Neural crest cell (in vitro differentiated cells): ENCODE measurements at places on chromosomes 7 and 10. TPM values are rescaled to one million over a fixed set of nuclear protein-coding genes. Genes with fewer than 3 reads are reported as not detected.

The PON3 gene
- total RNA-seq = not detected in 2 replicates

The C10orf95 gene
- 0.21 and 0.27 TPM in 2 replicates for total RNA-seq

The LBX1 gene
- total RNA-seq = 1.0 and 1.1 TPM in 2 replicates

The EN2 gene
- 7.2 and 8.2 TPM in 2 replicates for total RNA-seq

The MGAM2 gene
- 0.07 TPM in 2 replicates for total RNA-seq

The GALNT17 gene
- total RNA-seq = 10.4 and 11.0 TPM in 2 replicates

The CAV1 gene
- 3.7 and 5.3 TPM in 2 replicates for total RNA-seq

The STEAP4 gene
- total RNA-seq = not detected in 2 replicates

The HYAL4 gene
- total RNA-seq = not detected in 2 replicates

The GBX1 gene
- total RNA-seq = 2.0 and 2.4 TPM in 2 replicates

The HABP2 gene
- not detected in 2 replicates for total RNA-seq

The LCOR gene
- total RNA-seq = 53.0 and 54.4 TPM in 2 replicates

The IFIT1B gene
- not detected in 2 replicates for total RNA-seq

The STARD3NL gene
- total RNA-seq = 61.5 and 62.4 TPM in 2 replicates

The LDB3 gene
- total RNA-seq = 0.56 and 1.0 TPM in 2 replicates

The TRIM50 gene
- not detected in 2 replicates for total RNA-seq

The PAX4 gene
- total RNA-seq = not detected in 2 replicates

GRCh38 chr7:143202161-143202560 lies 18.9 kb downstream of the TAS2R39 start:
- no peak for DNase-seq

DNA sequence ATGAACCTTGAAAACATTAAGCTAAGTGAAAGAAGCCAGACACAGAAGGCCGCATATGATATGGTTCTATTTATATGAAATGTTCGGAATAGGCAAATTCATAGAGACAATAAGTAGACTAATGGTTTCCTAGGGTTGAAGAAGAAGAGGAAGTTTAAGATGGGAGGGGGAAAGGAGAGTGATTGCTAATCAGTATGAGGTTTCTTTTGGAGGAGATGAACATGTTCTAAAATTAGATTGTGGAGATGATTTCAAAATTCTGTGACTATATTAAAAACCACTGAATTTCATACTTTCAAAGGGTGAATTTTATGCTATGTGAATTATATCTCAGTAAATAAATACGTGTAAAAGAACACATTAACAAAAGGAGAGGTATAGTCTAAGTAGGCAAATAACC lies 176.4 kb upstream of the HPS1 start:
- DNase-seq = no peak

DNA sequence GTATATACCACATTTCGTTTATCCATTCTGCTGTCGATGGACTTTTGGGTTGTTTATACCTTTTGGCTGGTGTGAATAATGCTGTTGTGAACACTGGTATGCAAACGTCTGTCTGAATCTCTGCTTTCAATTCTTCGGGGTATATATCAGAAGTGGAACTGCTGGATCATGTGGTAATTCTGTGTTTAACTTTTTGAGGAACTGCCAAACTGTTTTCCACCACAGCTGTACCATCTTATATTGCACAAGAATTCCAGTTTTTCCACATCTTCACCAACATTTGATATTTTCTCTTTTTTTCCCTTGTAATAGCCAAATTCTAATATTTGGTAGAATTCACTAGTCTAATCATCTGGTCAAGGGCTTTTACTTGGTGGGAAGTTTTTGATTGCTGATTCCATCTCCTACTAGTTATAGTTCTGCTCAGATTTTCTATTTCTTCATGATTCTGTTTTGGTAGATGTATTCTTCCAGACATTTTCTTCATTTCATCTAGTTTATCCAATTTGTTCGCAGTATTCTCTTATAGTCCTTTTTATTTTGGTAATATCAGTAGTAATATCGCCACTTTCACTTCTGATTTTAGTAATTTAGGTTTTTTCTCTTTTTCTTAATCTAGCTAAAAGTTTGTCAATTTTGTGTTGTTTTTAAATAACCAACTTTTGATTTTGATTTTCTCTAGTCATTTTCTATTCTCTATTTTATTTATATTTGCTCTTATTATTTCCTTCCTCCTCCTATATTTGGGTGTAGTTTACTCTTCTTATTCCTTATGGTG lies 271.2 kb downstream of the ZEB1 start:
- no peak for DNase-seq

DNA sequence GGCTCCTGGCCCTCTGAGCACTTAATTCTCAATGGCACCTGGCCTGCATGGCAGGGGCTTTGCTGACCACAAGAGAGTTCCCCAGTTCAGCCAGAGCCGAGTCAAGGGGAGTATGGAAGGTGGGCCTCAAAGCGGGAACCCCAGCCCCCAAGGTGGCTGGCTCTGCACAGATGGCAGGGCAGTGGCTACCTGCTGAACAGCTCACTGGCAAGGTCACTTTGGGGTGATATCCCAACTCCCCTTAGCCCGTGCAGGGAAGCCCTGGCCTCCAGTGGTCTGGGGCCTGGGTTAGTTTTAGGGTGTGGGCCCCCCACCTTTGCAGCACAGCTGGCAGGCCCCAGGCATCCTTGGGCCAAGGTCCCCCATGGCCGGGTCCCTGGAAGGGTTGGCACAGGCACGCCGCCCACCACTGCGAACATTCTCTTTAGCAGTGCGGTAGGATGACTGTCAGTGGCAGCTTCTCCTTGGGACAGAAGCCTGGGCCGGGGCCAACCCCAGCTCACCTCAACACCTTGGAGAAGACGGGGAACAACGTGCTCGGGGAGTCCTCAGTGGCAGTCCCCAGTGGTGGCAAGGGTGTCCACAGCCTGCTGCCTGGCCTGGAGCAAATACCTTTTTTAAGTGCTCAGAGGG lies 36.8 kb downstream of the PPIF start:
- peak; percentile 1 for DNase-seq

DNA sequence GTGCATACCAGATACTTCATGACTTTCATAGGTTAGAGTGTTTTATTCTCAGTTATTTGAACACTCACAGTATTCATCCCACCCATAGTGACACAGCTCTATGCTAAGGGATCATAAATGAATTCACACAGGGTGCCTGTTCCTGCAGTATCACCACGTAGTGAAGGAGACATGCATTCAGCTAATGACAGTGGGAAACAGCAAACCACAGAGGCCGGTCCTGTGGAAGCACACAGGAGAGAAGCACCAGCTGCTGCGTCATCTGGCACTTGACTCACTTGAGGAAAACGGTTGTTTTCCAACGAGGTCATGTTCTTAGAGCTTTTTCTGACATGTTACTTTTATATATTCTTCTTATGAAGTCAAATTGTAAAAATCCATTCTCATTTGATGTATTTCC lies 73.0 kb downstream of the UBE3C start:
- no peak for DNase-seq

- DNase-seq = no peak
Measured at GRCh38 chr10:128879441-128880140, 587.5 kb upstream of the MGMT start.

- DNase-seq = no peak
Measured at GRCh38 chr10:71419002-71419540, 22.4 kb downstream of the CDH23 start.

- no peak for DNase-seq
Measured at GRCh38 chr7:16626388-16626787, 19.2 kb downstream of the ANKMY2 start.

DNA sequence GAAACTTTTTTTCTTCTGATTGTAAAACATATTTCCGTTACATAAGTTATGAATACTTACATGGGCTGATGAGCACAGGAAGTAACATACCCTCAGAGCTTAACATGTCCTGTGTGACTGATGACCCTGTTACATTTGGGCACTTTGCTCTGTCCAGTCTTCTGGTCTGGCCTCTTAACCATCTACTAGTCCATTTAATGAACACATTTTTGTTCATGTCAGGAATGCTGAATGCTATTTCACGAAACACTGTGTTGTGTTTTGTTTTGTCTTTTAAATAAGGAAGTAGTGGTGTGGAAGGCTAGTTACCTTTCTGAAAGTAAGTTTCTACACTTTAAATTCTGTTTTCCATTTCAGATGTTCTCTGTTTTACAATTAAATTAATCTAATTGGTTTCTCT lies 77.7 kb downstream of the RBM33 start:
- DNase-seq = no peak

- no peak for DNase-seq
Measured at GRCh38 chr10:63365976-63366765, 99.6 kb downstream of the JMJD1C start.

DNA sequence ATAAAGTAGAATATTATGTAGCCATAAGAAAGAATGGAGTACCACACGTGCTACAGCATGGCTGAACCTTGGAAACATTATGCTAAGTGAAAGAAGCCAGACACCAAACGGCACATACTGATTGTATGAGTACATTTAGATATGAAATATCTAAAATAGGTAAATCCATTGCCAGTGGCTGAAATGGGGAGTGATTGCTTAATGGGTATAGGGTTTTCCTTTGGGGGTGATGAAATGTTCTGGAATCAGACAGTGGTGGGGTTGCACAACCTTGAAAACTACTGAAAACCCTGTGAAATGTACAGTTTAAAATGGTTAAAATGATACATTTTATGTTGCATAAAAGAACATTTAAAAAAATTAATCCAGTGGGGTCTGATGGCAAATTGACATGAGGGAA lies 667.9 kb downstream of the AUTS2 start:
- no peak for DNase-seq

DNA sequence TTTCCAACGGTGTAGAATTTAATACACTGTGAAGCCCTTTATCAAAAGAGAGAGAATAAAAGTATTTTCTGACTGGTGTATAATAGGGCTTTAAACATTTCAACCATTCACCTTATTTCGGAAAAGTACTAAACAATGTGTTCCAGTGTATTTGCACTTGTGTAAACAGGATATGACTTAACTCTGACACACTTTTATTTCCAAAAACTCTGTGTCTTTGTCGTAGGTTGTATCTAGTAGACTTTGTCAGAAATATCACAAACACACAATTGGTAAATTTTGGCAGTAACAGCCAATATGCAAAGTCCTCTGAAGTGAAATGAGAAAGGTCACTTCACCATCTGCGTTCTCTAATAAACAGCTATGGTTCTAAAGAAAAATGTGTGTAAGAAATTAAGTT lies 10.3 kb upstream of the TSPAN13 start:
- no peak for DNase-seq

DNA sequence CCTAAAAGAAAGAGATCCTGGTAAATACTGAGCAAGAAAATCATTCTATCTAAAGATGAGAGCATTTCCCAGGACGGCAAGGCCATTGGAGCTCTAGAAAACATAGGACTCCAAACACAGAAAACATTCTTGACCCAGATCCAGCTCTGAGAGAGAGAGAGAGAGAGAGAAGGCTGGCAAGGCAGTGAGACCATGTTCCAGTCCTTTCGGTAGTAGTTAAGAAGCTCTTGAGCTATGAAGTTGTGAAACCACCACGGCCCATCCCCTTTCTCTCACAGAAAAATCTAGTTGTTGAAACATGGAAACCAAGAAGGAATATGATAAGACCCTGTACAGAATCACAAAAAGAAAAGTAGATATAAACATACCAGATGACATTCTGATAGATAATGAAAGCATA lies 212.4 kb upstream of the NPSR1 start:
- no peak for DNase-seq

GRCh38 chr10:101301111-101301731 lies 52.7 kb upstream of the BTRC start:
- no peak for DNase-seq

GRCh38 chr7:98066208-98066607 lies 40.5 kb upstream of the LMTK2 start:
- no peak for DNase-seq

GRCh38 chr7:69457595-69458504 lies 140.4 kb upstream of the AUTS2 start:
- no peak for DNase-seq

DNA sequence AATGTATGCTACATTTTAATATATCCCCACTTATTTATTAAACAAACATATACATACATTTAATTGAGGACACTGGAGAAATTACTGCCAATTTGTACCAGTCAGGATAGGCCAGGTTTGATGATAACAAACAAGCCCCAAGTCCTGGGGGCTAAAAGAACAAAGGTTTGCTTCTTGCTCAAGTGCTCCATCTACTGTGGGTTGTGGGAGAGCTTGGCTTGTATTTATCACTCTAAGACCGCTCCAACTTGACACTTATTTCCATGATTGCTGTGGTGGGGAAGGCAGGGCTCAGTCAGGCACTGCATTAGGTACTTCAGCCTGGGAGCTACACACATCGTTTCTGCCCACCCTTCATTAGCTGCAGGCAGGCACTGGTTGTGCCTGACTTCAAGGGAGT lies 136.6 kb upstream of the ZNF32 start:
- DNase-seq = no peak

- DNase-seq = no peak
Measured at GRCh38 chr10:88642209-88642608, 22.0 kb upstream of the LIPF start.

- no peak for DNase-seq
Measured at GRCh38 chr10:118342638-118343020, 505 bp upstream of the FAM204A start.

DNA sequence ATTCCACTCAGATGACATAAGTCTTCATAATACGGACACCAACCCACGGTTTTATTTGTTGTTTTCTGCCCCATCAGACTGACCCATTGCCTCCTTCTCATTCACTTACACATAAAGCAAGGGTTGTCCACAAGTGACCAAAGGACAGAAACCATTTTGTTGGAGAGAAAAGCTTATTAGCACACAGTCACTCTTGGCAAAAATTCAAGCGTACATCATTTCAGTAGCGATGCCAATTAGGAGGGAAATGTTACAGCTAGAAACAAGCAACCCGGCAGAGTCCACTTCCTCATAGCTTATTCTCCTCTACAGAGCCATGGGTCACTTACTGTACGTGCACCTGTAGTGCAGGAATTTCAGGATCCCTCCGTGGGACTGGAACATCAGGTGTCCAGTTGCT lies 23.0 kb downstream of the ABLIM1 start:
- no peak for DNase-seq

DNA sequence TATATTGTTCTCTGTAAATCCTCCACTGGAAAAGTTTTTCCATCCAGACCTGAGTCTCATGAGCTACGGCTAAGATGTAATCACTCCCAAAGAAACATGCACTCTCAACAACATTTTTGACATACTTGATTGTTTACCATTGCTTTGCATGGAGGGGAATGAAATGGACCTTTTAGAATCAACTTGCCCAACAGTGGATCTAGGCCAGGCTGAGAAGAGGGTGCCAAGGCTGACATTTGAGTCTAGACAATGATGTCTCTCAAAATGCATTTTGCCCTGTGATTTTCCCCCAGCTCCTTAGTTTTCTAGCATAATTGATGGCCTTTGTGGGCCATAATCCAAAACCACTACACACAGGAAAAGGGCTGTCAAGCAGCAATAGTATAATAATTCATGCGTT lies 297.9 kb upstream of the KLF6 start:
- DNase-seq = no peak

- no peak for DNase-seq
Measured at GRCh38 chr10:117239721-117240620, 943 bp upstream of the SLC18A2 start.

GRCh38 chr7:152059311-152059710 lies 33.8 kb downstream of the GALNT11 start:
- DNase-seq = no peak

DNA sequence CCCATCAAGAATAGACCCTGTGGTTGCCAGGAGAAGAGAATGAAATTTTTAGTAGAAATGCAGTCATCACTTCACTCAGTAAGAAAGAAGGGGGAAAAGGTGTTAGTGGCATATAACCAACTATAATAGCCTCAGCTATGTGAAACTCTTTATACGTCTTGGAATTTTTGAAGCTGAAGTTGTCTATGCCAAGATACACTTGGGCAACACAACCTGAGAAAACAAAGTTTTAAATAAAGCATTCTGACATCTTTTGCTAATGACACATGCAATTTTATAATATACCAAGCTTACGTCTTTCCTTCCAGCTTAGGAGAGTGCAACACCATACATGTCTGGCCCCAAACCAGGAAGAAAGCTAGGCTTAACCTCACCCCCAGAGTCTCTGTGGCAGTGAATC lies 40.8 kb upstream of the ZNF438 start:
- no peak for DNase-seq
